ENCODE measurements at places on chromosomes 1 and 21. TPM values are rescaled to one million over a fixed set of nuclear protein-coding genes. Genes with fewer than 3 reads are reported as not detected.

The SMIM11 gene
- total RNA-seq: 32.5 TPM

DNA sequence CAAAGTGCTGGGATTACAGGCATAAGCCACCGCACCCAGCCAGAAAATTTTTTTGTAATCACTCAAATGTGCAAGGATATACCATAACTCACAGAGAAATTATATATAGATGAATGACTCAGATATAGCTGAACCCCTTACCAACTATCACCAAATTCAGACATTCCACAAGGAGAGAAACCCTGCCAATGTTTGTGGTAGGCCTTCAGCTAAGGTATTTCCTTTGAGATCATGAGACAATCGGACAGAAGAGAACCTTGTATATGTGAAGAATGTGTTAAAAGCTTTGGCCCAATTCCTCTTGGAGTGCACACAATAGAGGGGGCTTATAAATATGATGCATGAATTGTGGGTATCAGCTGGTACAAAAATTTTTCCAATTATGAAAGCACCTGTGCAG, 50.7 kb downstream of the ZNF684 start:
- H3K4me1 ChIP-seq: peaks cover 4% of the 10 kb centered on the region
- no peak overlapping the region for H3K4me3 ChIP-seq
- H3K36me3 ChIP-seq: no peaks in the 10 kb centered on the region
- peaks cover 8% of the 10 kb centered on the region for H3K27me3 ChIP-seq
- H3K27ac ChIP-seq: no peak overlapping the region

The OVAAL gene
- total RNA-seq: not detected

GRCh38 chr1:158257888-158258287, 3.7 kb downstream of the CD1A start:
- H3K36me3 ChIP-seq: no peaks in the 10 kb centered on the region
- H3K27me3 ChIP-seq: peaks cover 61% of the 10 kb centered on the region
- no peak overlapping the region for H3K27ac ChIP-seq
- no peaks in the 10 kb centered on the region for H3K4me1 ChIP-seq

DNA sequence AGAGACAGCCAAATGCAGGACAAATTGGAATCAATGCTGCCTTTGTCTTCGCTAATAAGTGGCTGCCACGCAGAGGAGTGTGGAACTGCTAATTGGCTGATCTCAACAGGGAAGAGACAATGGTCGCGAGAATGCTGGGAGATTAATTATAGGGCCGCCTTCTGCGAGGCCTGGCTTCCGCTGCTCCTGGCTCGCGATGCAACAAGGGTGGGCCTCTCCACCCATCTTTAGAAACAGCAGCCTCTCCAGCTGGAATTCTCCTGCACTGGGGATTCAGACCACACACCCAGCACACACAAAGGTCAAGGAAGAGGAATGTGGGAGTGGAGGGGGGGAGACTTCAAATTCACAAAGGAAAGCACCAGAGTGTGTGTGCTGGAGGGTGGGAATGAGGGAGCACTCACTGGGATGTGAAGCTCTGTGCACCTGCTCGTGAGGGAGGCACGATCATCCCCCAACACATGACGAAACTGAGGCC, 200.7 kb upstream of the GRIK3 start:
- H3K27ac ChIP-seq: no peak overlapping the region
- no peak for DNase-seq
- no peak overlapping the region for H3K4me3 ChIP-seq
- no peaks in the 10 kb centered on the region for H3K4me1 ChIP-seq
- H3K36me3 ChIP-seq: no peaks in the 10 kb centered on the region
- H3K27me3 ChIP-seq: peaks cover 21% of the 10 kb centered on the region

DNA sequence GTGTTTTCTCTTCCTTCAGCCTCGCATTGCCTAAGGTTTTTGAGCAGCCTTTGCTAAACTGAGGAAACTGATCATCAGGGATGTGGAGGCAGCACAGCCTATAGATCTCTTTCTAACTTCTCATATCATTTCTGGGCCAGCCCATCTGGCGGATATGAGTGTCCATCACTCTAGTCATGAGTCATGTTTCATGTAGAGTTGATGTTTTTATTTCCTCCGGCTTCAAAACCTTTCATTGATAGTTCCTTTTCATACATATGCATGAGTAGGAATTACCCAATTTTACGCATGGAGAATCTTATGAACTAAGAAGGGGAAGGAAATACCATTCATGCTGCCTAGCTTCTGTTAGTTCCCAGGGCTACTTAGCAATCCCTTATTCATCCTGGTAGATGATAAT, 66.3 kb downstream of the SPATA46 start:
- H3K4me3 ChIP-seq: no peak overlapping the region
- H3K36me3 ChIP-seq: no peaks in the 10 kb centered on the region
- no peak overlapping the region for H3K27ac ChIP-seq
- peak; percentile 77 for DNase-seq
- H3K27me3 ChIP-seq: no peaks in the 10 kb centered on the region

DNA sequence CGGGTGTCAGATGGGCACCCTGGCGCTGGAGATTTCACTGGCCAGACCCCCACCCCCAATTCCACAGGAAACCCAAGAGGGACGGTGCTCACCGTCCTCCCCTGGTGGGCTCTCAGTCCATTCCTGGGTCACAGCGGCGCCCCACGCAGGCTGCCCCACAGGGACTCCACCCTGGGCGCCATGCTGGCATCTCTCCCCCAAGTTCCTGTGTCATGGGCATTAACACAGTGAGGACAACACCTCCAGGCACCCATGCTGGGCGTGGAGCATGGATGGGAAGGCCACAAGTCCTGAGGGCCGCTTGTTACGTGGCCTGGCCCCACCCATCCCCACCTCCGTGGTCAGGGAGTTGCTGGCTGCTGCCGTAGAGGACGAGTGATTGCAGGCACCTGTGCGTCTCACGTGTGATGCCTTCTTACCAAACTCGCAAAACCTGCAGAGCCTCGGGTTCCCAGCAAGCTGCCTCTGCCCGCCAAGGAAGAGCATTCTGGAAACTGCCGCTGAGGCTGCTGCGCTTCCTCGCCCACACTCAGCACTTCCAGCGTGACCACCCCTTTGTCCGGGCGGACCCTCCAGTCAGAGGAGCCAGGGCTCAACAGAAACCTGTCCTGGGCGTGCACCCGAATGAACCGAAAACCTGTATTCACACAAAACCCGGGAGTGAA, 60.3 kb downstream of the SLX9 start:
- no peak overlapping the region for H3K4me3 ChIP-seq
- no peaks in the 10 kb centered on the region for H3K27me3 ChIP-seq
- H3K27ac ChIP-seq: no peak overlapping the region
- no peak for DNase-seq
- peaks cover 20% of the 10 kb centered on the region for H3K4me1 ChIP-seq
- H3K36me3 ChIP-seq: no peaks in the 10 kb centered on the region

DNA sequence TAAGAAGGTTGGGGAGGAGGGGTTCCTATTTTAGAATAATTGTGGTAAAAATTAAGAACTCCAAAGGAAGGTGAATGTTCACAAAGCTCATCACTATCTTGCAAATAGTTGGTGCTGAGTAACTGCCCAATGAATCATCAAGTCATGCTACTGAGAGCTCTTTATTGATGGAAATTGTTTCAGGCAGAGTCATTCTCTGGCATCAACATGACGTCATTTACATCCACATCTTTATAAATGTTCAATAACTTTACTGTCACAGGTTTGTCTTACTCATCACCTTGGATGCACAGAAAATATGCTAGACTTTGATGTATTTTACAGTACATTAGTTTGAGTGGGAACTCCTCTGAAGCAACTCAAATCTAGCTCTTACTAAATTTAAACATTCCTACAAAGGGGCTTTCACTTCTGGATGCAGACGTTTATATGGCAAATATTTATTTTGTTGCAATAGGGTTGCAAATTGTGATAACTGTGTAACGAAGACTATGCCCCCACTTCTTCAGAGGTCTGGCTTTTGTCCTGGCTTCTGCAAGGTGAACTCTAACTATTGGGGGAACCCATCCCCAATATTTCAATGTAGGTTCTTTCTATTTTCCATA, 273.7 kb upstream of the AJAP1 start:
- no peak for DNase-seq
- H3K36me3 ChIP-seq: no peaks in the 10 kb centered on the region
- H3K27me3 ChIP-seq: no peaks in the 10 kb centered on the region

GRCh38 chr21:25949701-25950100, 214.9 kb downstream of the GABPA start:
- DNase-seq: no peak
- no peak overlapping the region for H3K4me3 ChIP-seq
- H3K36me3 ChIP-seq: peaks cover 36% of the 10 kb centered on the region
- no peak overlapping the region for H3K27ac ChIP-seq

- H3K4me3 ChIP-seq: no peak overlapping the region
- H3K27me3 ChIP-seq: no peaks in the 10 kb centered on the region
- H3K4me1 ChIP-seq: peaks cover 9% of the 10 kb centered on the region
- H3K27ac ChIP-seq: no peak overlapping the region
- H3K36me3 ChIP-seq: no peaks in the 10 kb centered on the region
- DNase-seq: no peak
These were observed 43.3 kb downstream of the GPR137B start for GRCh38 chr1:236185687-236186086.

The RGS18 gene
- total RNA-seq: not detected

The NPHS2 gene
- total RNA-seq: not detected

DNA sequence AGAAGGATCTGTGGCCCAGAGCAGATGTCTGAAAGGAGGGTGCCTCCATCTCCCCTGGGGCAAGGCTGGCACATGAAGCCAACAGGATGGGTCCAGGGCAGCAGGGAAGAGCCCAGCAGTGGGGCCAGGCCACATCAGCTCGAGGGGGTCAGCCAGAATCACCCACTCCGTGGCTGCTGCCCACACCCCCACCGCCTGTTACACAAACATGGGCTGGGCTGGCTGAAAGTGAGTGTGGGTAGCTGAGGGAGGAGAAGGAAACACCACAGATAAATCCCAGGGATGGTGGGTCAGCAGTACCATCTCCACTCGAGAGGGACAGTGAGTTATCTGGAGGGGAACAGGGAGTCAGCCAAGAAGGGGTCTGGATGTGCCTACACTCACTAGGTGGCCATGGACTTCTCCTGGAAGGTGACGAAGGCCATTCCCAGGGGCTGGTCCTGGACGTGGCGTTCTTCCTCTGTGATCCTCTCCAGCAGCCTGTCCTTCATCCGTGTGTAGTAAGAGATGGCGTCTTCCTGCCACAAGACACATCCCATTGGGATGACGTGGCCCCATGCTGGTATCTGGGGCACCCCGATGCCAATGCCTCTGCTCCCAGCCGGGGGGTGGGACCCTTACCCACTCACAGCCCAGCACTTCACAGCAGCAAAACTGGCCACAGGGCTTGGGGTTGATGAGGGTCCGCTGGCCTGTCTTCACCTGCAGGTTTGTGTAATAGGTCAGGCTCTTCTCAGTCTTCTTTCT, 20.2 kb downstream of the TMEM63A start:
- no peak for DNase-seq
- no peak overlapping the region for H3K4me3 ChIP-seq
- H3K27me3 ChIP-seq: no peaks in the 10 kb centered on the region
- H3K36me3 ChIP-seq: peaks cover 55% of the 10 kb centered on the region
- no peak overlapping the region for H3K27ac ChIP-seq
- peaks cover 32% of the 10 kb centered on the region for H3K4me1 ChIP-seq

DNA sequence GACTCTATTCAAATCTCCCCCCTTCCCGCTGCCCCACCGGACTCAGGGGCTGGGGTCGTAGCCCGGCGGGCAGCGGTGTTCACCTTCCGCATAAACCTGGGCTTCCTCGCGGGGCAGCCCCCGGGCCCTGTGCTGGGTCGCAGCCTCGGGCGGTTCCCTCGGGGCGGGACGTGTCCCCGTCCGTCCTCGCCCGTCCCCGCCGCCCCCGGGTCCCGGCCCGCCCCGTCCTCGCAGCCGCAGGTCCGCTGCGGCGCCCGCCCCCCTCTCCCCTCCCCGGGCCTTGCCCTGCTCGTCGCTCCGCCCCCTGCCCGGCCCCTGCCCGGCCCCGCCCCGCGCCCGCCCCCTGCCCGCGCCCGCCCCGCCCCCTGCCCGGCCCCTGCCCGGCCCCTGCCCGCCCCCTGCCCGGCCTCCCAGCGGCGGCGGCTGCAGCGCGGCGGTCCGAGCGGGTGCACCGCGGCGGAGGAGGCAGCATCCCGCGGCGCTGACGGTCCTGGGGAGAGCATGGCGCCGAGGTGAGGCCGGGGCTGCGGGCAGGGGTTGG, at the start of gene COL18A1:
Gene COL18A1, plus strand, starts transcription at position 436 of the 541 bp plus-strand sequence. Its CDS starts 66 bp downstream, at position 502.
- H3K27me3 ChIP-seq: no peaks in the 10 kb centered on the region
- DNase-seq: peak; percentile 43
- H3K27ac ChIP-seq: peak within 1 kb of the TSS; percentile 30
- no peaks in the 10 kb centered on the region for H3K36me3 ChIP-seq
- peaks cover 49% of the 10 kb centered on the region for H3K4me1 ChIP-seq

GRCh38 chr1:205454903-205455335, 926 bp downstream of the BLACAT1 start:
- no peak overlapping the region for H3K27ac ChIP-seq
- DNase-seq: no peak
- H3K36me3 ChIP-seq: no peaks in the 10 kb centered on the region
- H3K27me3 ChIP-seq: peaks cover 70% of the 10 kb centered on the region

The CYP4A11 gene
- not detected for total RNA-seq

GRCh38 chr1:230634384-230634783, 7.9 kb upstream of the COG2 start:
- no peak overlapping the region for H3K4me3 ChIP-seq
- no peak for DNase-seq
- H3K36me3 ChIP-seq: no peaks in the 10 kb centered on the region
- peaks cover 49% of the 10 kb centered on the region for H3K27me3 ChIP-seq

DNA sequence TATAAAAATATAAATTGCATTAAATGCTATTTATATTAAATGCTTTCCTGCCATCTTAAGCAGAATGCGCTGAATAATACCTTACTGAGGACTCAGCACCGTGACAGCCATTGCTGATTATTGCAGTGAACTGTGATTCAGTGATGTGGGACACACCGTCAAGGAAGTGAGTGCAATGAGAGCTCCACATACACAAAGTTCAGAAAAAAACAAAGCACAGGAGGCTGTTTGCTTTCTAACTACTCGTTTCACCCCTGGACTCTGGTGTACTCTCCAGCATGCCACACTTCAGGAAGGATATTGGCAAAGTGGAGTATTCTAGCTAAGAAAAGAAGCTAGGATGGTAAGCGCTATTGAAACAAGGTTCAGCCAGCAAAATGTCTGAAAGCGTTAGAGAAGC, 57.4 kb upstream of the CXADR start:
- H3K36me3 ChIP-seq: no peaks in the 10 kb centered on the region
- H3K27me3 ChIP-seq: no peaks in the 10 kb centered on the region
- peaks cover 7% of the 10 kb centered on the region for H3K4me1 ChIP-seq

GRCh38 chr1:97898948-97899347, 21.9 kb downstream of the DPYD start:
- peaks cover 16% of the 10 kb centered on the region for H3K4me1 ChIP-seq
- no peak overlapping the region for H3K27ac ChIP-seq
- DNase-seq: peak; percentile 49
- no peaks in the 10 kb centered on the region for H3K36me3 ChIP-seq
- no peak overlapping the region for H3K4me3 ChIP-seq

All from PC-3 (cell line).